ENCODE measurements at places on chromosomes 1 and 21.

- DNase-seq: no peak
Observed at GRCh38 chr1:15035236-15035635, 118.3 kb upstream of the TMEM51 start.

- DNase-seq: no peak
Observed at GRCh38 chr1:230401101-230401500, 25.0 kb downstream of the PGBD5 start.

DNA sequence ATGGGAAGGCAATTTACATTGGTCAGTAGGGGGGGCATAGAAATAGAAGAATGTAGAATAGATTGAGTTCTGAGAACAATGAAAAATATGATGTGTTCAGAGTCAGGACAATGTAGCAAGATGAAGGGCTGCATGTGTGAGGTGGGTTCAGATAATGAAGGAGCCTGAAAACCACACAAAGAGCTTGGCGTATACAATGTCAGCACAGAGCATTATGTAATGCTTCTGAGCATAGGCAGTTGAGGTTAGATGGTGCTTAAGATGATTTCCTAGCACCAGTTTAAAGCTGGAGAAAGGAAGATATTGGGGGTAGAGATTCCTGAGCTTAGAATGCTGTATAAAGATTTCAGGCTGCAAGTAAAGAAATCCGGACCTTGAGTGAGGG, 202.0 kb upstream of the SNX7 start:
- no peak for DNase-seq

GRCh38 chr1:119160866-119161265, 20.4 kb upstream of the WARS2 start:
- DNase-seq: no peak

- no peak for DNase-seq
Observed at GRCh38 chr1:14267991-14268390, 330.5 kb upstream of the KAZN start.

GRCh38 chr1:201990427-201990826, 8.0 kb downstream of the RNPEP start:
- no peak for DNase-seq

DNA sequence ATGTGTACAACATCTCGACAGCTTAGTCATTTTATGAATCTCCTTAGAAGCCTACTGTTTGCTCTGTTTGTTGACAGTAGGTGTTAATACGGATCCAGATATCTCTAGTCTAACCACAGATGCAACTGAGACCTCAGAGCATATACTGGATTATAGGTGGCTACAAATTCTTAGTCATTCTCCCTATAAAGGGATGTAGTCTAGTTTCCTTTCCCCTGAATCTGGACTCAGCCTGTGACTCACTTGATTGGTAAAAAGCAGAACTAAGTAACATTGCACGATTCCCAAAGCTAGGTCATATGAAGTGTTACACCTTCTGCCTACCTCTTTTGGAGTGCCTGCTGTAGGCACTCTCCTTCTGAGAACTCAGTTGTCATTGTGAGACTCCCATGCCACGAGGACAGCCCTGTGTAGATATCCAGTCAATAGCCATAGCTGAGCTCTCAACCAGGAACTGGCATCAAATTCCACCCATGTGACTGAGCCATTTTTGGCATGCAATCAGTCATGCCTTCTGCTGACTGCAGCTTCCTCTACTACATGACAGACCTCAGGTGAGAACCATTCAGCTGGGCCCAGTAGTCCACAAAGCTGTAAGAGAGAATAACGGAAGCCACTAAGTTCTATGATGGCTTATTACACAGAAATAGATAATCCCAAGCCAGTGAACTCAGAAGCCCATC, 135.9 kb upstream of the CHRM3 start:
- no peak for DNase-seq

GRCh38 chr1:63264161-63264560, 58.2 kb upstream of the FOXD3 start:
- no peak for DNase-seq

- no peak for DNase-seq
Observed at GRCh38 chr1:28580722-28581530, 11.1 kb upstream of the RAB42 start.

DNA sequence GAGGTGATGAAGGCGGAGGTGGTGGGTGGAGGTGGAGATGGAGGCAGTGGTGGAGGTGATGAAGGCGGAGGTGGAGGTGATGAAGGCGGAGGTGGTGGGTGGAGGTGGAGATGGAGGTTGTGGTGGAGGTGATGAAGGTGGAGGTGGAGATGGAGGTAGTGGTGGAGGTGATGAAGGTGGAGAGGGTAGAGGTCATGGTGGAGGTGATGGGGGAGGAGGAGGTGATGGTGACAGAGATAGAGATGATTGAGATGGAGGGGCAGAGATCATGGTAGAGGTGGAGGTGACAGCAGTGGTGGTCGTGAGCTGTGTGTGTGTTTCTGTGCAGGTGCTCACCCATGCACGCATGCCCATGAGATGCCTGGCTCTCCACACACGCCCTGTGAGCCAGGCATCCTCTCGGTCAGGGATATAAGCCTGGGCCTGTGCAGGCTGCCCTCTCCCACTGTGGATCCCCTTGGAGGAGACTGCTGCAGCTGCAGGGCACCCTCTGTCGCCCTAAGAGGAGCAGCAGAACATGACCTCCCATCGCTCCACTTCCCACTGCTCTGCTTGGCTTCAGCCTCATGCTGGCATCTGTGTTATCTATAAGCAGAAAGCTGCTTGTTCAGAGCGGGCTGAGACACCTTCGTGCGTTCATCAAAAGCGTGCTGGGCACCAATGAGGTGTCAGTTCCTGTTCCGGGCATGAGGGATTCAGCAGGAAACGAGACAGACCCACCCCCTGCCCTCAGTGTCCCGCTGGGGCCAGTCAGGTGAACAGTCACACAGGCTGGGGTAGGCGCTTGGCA, 20.5 kb upstream of the NPHP4 start:
- no peak for DNase-seq

DNA sequence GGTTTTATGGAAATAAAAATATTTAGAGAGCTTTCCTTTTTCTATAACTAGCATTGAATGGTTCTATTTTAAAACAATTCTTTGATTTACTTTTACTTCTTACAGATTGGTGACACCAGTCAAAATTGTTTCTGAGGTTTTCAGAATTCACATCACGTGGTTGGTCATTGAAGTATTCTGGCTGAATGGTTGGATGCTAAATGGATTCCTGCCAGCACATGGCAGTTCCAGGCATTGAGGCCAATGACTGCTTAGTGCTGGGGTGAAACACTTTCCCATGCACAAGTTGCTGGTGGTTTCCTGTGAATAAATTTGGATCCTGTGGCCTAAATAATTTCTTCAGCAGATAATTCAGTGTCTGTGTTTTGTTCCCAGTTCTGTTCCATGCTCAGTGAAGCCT, 20.6 kb downstream of the NCAM2 start:
- no peak for DNase-seq

DNA sequence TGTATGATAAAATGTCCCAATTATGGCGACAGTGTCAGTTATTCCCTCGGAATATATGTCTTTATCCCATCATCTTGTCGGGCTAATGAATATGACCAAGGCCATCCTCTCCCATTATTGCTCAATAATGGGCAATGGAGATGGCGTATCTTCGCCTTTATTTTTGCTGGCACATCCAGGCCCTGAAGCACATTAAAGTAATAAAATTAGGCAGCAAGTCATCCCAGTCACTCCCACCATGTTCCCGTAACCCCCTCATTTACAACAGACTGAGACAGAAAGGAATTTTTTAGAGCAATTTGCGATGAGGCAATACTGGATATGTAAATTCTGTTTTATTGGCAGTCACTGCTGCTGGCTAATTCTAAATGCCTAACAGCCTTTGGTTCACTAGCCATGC, 35.3 kb downstream of the CLIC6 start:
- no peak for DNase-seq

- no peak for DNase-seq
Observed at GRCh38 chr1:219427403-219427802, 185.5 kb downstream of the ZC3H11B start.

DNA sequence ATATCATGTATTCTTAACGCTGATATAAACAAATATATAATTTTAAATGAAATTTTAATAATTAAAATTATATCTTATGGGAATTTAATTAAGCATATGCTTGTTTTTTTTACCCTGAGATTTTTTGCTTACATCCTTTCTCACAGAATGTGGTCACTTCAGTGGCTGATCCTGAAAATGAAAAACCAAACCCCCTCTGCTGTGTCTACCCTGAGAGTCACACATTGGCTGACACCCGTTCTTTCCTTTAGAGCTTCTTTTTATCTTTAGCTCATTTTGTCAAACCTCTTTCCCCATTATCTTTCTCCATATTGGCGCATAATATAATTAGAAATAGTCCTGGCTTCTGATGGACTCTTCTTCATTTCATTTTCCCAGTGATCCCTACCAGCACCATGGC, 10.8 kb upstream of the CACYBP start:
- DNase-seq: no peak

DNA sequence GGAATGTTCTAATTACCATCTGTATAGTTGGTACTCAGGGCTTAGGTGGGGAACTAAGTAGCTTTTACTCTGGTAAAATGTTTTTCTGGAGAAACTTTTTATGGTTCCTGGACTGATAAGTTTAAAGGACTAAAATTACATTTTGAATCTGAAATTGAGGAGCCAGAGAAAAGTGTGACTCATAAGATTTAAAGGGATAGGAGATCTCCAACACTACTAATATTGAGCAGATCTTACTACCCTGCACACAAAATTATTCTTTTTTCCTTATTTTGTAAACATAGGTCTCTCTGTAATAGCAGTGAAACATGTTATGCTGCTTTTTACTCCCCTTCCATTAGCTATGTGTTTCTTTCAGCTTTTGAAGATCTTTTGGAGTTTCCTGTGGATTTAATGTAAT, 32.5 kb downstream of the MTF2 start:
- no peak for DNase-seq

DNA sequence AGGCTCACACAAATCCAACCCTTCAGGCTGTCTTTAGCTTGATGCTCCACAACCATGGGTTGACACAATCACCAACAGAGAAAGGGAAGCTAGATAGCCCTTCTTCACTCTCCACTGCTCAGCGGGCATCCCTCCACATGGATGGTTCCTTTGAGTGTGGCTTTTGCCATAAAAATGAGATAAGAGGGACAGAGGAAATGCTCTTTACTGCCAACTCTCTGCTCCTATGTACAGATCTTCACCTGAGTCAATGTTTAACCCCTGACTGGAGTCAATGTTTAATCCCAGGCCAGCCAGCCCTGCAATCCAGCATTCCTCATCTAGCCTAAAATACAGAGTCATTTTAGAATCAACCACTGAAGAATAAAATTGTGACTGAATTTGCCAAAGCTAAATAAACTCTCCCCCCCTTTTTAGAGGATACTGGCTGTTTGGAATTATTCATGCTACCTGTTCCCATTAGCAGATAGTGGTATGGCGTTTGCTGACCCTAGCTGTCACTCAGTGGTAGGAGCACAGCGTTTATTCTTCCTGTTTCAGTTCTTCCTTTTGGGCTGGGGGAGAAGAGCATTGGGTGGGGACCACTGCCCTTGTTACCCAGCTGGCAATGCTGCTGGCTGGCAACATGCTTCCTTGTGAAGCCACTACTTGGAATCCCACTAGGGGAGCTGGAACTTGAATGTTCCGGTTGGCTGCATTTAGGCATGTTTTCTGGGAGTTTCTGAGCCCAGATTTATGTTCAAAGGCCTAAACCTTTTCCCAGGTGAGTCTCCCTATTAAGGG, 5.2 kb upstream of the PIGR start:
- DNase-seq: no peak

GRCh38 chr1:31648190-31648589, 3.5 kb upstream of the PEF1 start:
- no peak for DNase-seq

GRCh38 chr1:237232501-237232900, 190.5 kb downstream of the RYR2 start:
- no peak for DNase-seq

DNA sequence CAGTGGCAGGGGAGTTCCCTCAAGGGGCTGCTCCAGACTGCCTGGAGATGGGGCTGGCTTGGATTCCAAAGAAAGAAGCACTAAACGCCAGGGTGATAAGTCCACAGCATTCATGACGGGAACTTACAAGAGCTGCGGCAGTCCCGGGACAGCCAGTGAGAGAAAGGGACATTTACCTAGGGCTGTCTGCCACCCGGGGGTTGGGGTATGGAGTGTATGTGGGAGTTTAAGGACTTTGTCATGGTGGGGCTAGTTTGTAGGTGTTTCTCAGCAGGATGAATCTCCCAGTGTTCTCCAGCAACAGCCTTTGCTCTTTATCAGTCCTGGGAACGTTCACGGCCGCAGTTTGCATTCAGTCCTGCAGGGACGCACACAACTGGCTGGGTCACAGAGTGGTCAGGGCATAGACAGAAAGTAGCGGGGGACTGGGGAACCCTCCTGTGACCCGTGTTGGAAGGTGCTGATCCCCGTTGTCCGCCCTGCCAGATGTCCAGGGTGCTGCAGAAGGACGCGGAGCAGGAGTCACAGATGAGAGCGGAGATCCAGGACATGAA, 41.4 kb upstream of the HMGN1 start:
- DNase-seq: no peak

- DNase-seq: no peak
Observed at GRCh38 chr1:118921994-118922393, 66.1 kb downstream of the TBX15 start.

GRCh38 chr1:234612352-234613127, 2.6 kb upstream of the IRF2BP2 start:
- DNase-seq: peak; percentile 79

- DNase-seq: no peak
Observed at GRCh38 chr1:39105841-39106765, 80.0 kb downstream of the NDUFS5 start.

- DNase-seq: no peak
Observed at GRCh38 chr1:228402641-228403025, 4.0 kb downstream of the TRIM11 start.

DNA sequence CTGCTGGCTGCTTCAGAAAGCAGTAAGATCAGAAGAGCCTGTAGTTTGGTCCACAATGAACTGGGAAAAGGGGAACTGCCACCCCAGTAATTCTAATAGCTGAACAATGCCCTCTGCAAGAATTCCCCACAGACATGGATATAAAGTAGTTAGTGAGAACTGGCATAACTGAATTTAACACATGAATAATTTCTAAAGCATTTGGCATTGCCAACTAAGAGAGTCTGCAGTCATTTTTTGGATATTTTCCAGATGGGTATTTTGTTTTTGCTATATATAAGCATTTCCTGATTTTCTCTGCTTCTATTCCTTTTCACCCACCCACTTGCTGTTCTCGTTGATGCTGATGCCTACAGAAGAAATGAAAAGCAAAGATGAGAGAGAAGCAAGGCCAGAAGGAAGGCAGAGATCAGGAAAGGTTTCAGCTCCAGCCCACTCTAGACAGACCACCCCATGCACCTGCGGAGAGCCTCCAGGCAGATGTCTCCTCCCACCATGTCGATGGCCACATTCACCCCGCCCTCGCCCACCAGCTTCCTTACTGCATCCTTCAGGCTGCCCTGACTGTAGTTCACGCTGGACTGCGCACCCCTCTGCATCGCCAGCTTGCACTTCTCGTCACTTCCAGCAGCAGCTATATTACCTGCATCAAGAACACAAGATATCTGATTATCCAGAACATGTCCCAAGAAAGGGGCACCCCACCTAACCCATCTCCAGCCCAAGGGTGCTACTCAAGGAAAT, 55.9 kb upstream of the SEC16B start:
- DNase-seq: no peak

GRCh38 chr1:22089787-22090186, 37.3 kb downstream of the CDC42 start:
- no peak for DNase-seq
